ENCODE measurements at places on chromosomes 5 and 9.

- no peak for DNase-seq
Observed at GRCh38 chr9:98381311-98382103, 126.1 kb upstream of the TBC1D2 start.

GRCh38 chr5:124512236-124512635 is 234.2 kb downstream of the ZNF608 start:
- no peak for DNase-seq

DNA sequence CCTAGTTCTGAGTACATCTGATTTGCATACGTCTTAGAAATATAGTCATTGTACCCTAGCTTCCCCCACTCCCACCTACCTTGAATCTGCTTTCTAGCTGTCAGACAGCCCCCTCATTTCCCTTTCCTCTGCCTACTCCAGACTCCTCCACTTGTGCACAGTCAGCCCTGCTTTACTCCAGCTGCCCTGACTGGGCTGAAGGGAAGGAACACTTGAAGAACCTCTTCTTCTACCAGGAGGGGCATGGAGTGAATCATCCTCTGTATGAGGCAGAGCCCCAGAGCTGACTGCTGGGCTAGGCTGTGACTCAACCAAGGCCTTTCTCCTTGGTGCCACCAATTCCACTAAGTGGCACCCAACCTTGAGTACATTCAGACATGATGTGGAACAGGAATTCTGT is 18.1 kb upstream of the ZFR start:
- DNase-seq = peak; percentile 90

DNA sequence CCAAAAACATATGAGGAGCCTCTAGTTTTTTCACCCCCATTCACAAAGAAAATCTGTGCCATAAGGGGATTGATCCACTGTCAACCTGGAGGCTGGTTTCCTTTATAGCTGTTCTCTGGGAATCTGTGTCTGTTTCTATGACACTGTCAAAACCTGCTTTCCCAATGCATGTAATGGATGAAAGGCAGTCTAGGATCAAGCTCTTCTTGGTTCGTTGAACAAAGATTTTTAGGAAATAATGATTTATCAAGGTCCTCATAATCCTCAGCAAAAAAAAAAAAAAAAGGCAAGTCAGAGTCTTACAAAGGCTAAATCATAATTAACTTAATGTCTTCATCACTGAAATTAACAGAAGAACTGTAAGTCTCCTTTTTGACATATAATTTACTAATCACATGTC is 16.0 kb downstream of the EPB41L4A start:
- no peak for DNase-seq

DNA sequence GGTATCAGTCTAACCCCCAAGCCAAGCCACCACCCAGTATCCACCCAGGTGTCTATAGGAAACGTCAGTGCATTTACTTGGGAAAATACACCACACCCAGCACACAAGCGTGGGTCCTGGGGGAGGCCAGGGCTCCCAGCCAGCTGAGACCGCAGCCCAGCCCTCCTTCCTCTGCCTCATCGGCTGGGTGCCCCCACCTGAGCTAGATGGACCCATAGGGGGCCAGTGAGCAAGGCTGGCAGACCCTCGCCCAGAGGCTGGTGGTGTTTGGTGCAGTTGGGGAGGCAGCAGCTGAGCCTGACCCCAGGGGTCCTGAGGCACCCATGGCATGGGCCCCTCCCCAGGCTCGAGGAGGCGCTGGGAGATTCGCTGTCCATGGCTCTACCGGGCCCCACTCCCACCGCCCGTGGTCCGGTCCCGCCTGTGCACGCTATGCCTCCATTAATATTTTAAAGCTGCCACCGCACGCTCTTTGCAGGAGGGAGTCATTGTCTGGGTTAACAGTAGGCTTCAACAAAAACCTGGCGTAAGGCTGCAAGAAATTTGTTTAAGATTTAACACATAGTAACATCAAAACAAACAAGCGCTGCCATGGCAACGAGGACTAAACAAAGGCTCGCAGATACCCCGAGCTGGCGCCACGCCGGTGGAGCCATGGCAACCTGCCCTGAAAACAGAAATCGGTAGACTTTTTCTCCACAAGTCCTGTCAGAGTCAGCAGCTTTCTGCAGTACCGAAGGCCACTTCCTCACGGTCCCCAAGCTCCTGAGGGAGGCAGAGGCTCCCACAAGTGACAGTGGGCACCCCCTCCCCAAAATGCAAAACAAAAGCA is 20.6 kb downstream of the TPPP start:
- peak; percentile 20 for DNase-seq

DNA sequence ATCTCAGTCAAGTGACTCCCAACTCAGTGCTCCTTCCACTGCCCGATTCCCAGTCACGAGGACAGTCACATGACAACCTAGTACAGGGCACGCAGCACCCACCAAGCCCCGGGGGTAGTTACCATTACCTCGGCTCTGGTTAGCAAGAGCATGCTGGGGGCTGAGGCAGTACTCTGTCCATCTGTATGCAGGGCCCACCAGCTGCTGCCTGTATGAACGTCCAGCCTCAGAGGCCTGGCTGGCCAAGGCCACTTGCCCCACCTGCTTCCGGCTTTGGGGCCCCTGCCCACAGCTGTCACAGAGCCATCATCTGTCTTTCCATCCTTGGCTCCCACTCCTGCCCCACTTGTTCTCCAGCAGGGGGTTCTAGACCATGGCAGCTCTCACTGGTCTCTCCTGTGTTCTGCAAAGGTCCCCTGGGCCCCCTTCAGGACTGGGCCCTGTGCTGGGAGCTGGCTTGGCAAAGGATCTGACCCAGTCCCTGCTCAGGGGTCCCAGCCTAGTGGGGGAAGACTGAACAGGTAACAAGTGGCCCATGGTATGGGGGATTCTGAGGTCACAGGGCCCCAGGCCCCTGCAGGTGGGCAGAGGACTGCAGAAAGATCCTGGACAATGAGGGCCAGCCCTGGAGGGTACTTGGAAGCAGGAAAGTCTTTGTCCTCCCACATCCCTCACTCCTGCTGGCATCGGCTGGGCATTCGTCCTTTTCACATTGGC is 3.3 kb downstream of the RPL35 start:
- no peak for DNase-seq

GRCh38 chr9:116592970-116593369 is 94.1 kb upstream of the TRIM32 start:
- DNase-seq = no peak
